Naive B cell (primary cell): ENCODE measurements at places on chromosomes 11 and 22. TPM values are rescaled to one million over a fixed set of nuclear protein-coding genes. Genes with fewer than 3 reads are reported as not detected.

- no peaks in the 10 kb centered on the region for H3K36me3 ChIP-seq
- H3K27me3 ChIP-seq, result peaks cover 10% of the 10 kb centered on the region
- no peak overlapping the region for H3K27ac ChIP-seq
- DNase-seq, result no peak
- no peaks in the 10 kb centered on the region for H3K4me1 ChIP-seq
These were observed 16.4 kb upstream of the OR6M1 start for GRCh38 chr11:123822599-123822998.

DNA sequence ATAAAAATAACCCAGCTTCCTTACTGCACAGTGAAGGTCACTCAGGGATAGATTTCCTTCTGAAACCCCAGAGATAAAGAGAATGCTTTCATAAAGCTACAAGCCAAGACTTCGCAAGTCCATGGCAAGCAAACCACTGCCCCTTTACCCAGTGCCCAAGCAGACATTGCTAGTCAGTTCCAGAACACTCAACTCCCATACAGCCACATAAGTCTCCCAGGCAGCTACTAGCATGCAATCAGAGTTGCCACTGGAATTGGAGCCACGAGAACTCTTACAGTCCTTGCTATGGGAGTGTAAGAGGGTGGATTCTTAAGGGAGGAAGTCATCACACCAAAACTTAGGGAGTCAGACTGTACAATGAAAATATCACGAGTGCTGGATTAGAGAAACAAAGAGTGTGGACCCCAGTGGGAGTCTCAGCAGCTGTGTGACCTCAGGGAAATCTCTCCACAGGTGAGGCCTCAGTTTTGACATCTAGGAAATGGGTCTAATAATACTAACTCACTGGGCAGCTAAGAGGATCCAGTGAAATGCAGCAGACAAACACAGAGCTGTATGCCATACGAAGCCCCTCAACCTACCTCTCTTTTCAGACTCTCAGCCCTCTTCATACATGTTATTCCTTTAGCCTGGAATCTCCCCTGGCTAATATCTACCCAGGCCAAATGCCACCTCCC lies 526.6 kb downstream of the MN1 start:
- DNase-seq, result no peak
- H3K4me1 ChIP-seq, result no peaks in the 10 kb centered on the region
- H3K36me3 ChIP-seq, result no peaks in the 10 kb centered on the region
- H3K27me3 ChIP-seq, result peaks cover 19% of the 10 kb centered on the region
- no peak overlapping the region for H3K4me3 ChIP-seq

- peak; percentile 4 for DNase-seq
- H3K27me3 ChIP-seq, result no peaks in the 10 kb centered on the region
- peak overlapping the region; percentile 100 for H3K4me3 ChIP-seq
- peak overlapping the region; percentile 99 for H3K27ac ChIP-seq
These were observed 1.7 kb downstream of the CREBZF start for GRCh38 chr11:85663080-85663752.

DNA sequence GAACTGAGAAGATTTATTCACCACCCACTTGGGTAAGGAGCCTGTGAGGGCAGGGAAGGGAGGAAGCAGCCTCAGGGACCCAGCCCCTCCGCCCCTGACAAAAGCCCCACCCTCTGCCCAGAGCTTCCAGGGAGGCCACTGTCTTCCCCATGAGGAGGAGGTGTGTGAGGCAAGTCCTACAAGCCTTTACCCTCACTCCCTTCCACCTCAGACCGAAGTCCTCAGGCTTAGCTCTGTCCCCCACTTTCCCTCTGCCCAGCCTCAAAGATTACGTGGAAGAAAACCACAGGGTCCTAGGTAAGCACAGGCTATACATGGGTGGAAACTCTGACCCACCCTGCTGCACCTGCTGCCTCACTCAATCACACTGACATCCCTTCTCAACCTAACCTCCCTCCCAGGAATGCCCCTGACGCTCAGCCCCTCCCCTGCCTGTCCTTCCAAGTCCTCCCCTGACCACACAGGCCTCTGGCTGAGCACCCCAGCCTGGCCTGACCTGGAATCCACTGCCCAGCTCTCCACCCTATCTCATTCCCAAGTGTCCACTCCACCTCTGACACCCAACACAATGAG lies 3.6 kb upstream of the ARAP1 start:
- H3K4me1 ChIP-seq, result peaks cover 33% of the 10 kb centered on the region
- DNase-seq, result no peak
- no peak overlapping the region for H3K27ac ChIP-seq
- H3K27me3 ChIP-seq, result no peaks in the 10 kb centered on the region
- H3K4me3 ChIP-seq, result no peak overlapping the region

DNA sequence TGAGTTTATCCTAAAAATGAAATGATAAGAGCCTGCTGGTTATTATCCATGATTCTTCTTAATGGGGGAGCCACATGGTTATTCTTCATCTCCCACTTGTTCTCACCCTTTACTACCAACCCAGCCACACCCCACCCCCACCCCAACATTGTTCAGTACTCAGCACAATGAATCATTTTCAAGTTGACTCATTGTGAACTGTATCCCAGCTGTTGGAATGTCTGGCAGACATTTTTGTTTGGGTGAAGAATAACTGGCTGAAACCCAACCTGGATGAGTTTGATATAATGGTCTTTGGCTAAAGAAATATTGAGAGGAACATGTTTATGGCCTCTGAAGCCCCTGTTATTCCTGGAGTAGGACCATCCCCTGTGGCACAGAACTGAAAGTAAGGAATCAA lies 136.2 kb downstream of the ELP4 start:
- H3K4me1 ChIP-seq, result no peaks in the 10 kb centered on the region
- no peak overlapping the region for H3K27ac ChIP-seq
- no peaks in the 10 kb centered on the region for H3K36me3 ChIP-seq
- H3K27me3 ChIP-seq, result no peaks in the 10 kb centered on the region
- H3K4me3 ChIP-seq, result no peak overlapping the region

DNA sequence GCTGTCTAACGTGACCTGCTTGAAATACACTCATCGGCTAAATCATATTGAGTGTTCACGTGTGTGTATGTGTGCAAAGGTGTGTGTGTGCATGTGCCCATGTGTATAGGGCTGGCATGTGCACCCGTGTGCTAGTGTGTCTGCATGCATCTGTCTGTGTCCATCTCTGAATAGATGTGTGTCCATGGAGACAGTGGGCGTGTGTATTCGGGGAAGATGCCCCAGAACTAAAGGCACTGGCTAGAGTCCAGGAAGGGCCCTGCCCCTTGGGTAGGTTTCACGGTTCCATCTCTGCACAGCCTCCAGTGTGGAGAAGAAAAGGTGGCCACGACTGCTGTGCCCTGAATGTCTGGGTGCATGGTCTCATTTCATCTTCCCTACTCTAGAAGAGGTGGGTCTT lies 220.3 kb downstream of the MN1 start:
- H3K36me3 ChIP-seq, result no peaks in the 10 kb centered on the region
- no peak for DNase-seq
- H3K27ac ChIP-seq, result no peak overlapping the region
- H3K27me3 ChIP-seq, result peaks cover 4% of the 10 kb centered on the region

FXYD2 gene
- polyA plus RNA-seq, result 0.74 TPM

RTN4R gene
- polyA plus RNA-seq, result not detected

E2F8 gene
- not detected for polyA plus RNA-seq

B4GALNT4 gene
- not detected for polyA plus RNA-seq

HEPACAM gene
- not detected for polyA plus RNA-seq

C1QTNF5 gene
- polyA plus RNA-seq, result not detected

GLB1L2 gene
- polyA plus RNA-seq, result 0.19 TPM

DEUP1 gene
- polyA plus RNA-seq, result not detected

FAM111B gene
- polyA plus RNA-seq, result 69.2 TPM
